GM12892 (cell line): ENCODE measurements at places on chromosomes 7 and 10.

- DNase-seq, result no peak
These were observed 226.4 kb upstream of the KLF14 start for GRCh38 chr7:130960208-130960988.

DNA sequence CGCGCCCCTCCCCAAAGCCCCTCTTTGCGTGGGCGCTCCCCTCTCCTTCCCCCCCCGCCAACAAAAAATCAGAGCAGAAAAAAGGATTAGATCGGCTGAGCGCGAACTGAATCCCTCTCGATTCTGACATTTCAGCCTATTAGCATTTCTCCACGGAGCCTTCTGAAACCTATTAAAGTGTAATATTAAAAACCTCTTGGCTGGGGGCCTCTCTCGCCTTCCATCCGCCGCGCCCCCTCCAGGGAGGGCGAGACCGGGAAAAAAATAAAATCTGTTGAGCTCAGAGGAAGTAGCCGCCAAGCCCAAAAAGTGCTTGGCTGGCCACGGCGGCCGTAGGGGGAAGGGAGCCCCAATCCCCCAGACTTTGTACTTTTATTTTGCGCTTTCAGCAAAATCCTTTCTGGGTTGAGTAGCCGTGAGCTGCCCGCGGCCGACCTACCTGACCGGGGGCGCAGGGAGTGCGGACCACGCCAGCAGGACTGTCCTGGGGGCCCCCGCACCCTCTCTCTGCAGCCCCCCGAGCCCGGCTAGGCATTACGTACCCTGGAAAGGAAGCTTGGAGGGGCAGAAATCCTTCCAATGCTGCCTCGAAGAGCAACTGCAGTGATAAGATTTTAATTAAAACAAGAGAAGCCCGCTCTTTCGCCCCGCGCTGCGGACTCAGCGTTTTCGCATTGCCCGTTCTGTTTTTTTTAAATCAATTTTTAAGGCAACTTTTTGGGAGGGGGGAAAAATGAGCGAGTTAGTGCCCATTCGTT, 1.3 kb upstream of the TNRC18 start:
- no peak for DNase-seq

GRCh38 chr10:34198953-34199352, 616.1 kb downstream of the PARD3 start:
- DNase-seq, result no peak

- DNase-seq, result no peak
These were observed 43.6 kb downstream of the GUSB start for GRCh38 chr7:65938336-65938895.

GRCh38 chr10:35041502-35041879, 48.6 kb downstream of the CUL2 start:
- DNase-seq, result no peak

DNA sequence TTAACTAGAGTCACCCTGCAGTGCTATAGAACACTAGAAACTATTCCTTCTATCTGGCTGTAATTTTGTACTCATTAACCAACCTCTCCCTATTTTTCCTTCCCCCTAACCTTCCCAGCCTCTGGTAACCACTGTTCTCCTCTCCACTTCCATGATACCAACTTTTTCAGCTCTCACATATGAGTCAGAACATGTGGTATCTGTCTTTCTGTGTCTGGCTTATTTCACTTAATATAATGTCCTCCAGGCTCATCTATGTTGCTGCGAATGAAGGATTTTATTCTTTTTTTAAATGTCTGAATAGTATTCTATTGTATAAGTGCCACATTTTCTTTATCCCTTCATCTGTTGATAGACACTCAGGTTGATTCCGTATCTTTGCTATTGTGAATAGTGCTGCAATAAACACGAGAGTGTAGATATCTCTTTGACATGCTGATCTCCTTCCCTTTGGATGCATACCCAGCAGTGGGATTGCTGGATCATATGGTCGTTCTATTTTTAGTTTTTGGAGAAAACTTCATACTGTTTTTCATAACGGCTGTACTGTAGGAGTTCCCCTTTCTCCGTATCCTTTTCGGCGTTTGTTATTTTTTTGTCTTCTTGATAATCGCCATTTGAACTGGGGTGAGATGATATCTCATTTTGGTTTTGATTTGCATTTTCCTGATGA, 101.4 kb downstream of the FAM107B start:
- DNase-seq, result no peak

DNA sequence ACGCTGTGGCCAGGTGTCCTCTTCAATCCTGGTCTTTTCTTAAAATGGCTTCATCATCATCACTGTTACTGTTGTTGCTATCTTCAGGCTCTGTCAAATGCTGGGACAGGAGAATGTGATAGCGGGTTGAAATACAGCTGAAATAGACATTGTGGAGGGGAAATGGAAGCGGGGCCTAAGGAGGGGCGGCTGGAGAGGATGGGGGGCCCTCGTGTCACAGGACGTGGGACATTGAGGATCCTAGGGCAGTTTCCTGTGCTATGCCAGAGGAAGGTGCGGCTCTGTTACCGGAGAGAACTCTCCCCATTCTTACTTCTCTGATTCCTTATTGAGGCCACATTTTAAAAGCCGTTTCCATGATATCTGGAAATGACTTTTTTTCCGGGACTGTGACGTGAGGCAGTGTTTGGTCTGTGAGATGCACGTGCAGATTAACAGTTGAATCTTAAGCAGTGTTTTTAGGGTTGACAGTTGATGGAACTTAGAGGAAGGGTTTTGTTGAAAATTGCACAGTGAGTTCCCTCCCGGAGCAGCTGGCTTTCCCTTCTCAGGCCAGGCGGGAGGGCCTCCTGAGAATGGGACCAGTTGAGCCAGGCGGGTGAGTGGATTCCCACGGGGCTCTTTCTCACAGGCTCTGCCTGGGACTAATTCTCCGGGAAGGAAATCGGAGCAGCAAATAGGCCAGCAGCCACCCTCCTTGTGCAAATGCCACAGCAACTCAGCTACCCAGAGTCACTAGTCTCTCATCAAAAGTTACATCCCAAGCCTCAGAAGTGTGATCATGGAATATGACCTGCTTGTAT, 125.2 kb downstream of the TACC2 start:
- no peak for DNase-seq

- DNase-seq, result no peak
These were observed 442.1 kb upstream of the C7orf33 start for GRCh38 chr7:148148456-148148855.

GRCh38 chr7:137687556-137688265, 159.1 kb downstream of the DGKI start:
- no peak for DNase-seq

GRCh38 chr7:28510026-28510369, 97.7 kb downstream of the CREB5 start:
- DNase-seq, result no peak

DNA sequence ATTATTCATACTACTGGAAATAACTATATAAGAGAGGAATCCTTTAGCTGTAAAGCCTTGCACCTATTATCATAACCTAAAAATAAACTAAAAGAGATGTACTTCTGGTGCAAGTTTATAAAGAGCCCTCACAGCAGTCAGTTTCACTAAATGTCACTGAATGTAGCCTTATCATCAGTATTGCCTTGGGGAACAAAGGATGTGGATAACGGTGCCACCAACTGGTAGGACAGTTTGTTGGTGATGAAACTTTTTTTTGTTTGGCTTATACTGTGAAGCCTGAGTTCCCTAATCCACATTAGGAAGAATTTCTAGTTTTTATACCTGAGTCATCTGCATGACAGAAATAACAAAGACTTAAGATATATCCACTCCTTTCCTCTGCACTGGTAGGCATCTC, 117.9 kb upstream of the COL1A2 start:
- no peak for DNase-seq

DNA sequence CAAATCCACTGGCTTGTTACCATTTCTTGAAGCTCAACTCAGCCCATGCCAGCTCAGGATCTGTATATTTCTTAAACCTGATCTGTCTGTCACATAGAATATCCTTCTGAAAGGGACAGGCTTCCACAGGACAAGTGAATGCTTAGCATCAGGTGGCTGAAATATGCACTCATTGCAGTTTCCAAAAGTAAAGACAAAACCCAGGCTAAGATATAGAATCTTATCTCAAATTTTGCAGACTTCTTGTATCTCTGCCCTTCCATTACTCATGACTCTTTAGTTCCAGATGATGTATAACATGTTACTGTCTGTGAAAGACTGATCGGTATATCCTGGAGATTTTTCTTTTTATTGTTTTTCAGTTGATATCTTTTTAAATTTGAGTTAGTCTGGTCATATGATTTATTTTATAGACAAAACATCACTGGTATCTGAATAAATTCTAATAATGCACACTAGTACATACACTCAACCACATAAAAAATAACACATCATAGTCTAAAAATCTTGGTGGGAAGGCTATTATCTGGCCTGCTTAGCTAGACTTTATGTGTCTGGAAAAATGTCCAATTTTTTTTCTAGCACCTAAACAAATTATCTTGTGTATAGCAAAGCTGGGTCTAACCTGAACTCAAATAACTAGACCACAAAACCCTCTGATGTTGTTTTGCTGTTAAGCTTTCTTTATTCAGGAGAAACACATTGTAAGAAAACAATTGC, 182.6 kb downstream of the ADAM12 start:
- DNase-seq, result no peak

GRCh38 chr7:35691827-35692307, 3.1 kb downstream of the HERPUD2 start:
- DNase-seq, result no peak

DNA sequence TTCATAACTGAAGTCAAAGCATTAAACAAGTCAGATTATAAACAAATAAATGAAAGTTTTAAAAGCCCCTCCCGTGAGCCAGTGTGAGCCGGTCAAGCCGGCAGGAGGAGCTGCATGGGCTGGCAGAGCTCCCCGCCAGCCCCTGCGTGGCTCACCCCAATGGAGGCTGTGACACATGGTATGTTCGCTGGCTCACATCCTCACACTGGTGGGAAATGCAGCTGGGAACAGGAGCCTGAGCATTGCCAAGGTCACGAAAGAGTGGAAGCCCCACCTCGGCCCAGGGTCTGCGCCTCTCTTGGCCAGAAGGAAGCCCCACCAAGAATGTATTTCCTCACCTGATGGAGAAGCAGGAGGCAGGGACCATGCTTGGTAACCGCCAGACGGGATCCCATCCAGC, 261.7 kb upstream of the TCERG1L start:
- no peak for DNase-seq

DNA sequence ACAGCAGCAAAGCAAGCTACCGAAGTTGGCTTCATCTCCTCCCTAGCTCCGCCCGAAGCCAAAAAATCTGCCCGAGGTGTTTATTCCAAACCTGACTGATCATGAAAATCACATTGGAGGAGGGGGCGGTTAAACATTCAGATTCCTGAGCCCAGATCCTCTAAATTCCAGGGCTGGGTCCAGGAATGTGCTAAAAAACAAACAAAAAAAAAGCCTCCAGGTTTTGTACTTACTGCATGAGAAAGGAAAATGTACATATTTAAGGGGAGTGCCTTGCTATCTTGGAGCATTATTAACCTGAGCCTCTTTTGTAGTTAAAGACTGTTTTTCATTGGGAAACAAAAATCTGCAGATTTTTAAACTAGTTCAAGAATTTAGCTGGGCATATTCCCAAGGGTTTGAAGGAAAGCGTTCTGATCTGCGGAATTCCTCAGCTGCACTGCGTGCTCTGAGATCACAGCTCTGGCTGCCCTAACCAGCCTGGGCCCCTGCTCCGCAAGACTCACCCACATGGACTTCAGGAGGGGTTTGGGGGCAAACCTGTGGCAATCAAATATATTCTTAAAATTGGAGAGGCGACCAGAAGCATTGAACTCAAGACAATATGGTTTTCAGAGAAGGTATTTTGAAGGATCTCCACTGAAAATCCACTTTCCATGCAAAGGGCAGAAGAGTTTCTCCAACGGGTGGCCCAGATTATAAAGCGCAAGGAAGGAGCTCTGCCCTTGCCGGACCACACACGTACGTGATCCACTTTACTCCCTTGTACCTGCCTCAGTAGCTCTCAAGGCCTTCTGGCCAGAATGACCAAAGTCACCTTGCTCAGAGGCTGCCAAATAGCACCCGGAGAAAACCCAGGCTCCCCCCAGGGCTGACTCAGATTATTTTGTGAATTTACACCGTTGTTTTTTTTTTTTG, 10.0 kb upstream of the TNS3 start:
- no peak for DNase-seq

- DNase-seq, result no peak
These were observed 34.7 kb downstream of the MINDY4 start for GRCh38 chr7:30805931-30806330.
